Left cardiac atrium (tissue), 4 donors: ENCODE measurements at places on chromosomes 7 and 10. TPM values are rescaled to one million over a fixed set of nuclear protein-coding genes. Genes with fewer than 3 reads are reported as not detected.

GRCh38 chr7:20945451-20945850 is 158.8 kb upstream of the SP8 start:
- DNase-seq: no peak

- DNase-seq: no peak
Observed at GRCh38 chr7:138980563-138981291, 462 bp downstream of the KIAA1549 start.

DNA sequence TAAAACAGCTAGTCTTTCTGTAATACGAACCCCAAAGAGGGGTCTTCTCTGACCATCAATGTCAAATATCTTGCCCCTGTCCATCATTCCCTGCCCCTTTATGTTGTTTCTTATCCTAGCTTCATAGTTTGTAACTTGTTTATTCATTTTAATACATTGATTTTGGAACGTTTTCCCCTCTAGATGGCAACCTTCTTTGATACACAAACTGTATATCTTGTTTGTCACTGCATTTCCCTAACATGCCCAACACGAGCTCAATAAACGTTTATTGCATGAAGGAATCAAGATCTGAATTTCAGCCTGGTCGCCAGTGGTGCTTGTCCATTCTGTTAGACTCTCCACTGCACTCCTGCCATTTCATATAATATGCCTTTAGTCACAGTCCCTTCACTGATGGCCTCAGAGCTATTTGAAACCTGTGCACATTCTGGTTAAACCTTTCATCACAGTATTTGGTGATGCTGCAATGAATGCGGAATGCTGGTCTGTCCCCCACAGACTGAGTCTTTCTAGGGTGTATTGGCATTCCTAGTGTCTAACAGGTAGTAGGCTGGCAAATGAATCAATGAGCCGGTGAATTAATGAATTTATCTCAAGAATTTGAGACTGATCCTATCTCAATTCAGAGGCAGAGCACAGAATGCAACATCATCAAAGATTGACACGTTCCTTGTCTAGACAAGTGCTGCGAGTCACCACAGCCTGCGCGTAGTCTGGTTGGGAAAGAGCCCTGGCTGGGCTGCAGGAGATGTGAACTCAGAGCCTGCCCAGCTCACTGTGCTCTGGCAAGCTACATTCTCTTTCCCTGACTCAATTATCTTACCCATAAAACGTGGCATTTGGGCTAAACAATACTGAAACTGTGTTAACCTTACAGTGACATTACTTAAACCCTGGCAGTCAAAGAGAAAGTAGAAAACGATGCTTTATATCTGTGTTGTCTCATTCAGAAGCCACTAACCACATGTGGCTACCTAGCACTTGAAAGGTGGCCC is 55.2 kb upstream of the FRMD4A start:
- no peak for DNase-seq

DNA sequence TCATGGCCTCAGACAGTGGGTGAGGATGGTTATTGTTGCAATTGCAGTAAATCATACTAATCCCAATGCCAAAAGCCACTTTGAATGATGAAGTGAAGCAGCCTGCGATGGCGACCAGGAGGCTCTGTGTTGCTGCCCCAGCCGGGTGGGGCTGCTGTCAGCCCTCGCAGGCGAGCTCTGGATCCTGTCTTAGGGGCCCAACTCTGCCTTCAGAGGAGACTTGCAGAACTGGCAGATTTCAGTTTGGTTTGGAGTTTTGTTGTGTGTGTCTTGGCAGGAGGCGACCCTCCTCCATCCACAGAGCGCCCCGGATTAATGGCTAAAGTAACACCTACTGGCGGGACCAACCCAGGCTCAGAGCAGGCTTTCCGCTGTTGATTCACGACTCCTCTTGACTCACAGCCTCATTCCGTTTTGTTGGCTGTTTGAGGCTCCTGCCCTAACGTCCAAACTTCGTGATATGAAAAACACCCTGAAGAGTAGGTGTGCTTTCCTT is 67.9 kb upstream of the BMPER start:
- no peak for DNase-seq

DNA sequence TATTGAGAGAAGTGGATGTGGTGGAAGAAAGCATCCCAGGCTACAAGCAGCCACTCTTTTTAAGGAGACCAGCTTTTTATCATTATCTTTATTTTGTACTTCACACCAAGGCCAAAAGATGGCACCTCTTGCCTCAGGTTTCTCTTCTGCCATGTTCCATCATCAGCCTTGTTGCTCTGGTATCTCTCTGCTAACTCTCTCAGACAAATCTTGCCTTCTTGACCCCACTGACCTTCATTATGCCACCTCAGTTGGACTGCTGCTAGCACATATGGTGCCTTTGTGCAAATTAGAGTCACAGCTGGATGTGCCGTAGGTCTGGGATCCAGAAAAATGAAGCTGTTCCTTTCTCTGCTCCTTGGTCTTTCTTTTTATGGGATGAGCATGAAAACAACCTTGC is 47.1 kb upstream of the DYNC1I1 start:
- no peak for DNase-seq

- no peak for DNase-seq
Observed at GRCh38 chr10:106185951-106186350, 978.6 kb downstream of the SORCS1 start.

- DNase-seq: no peak
Observed at GRCh38 chr7:91193141-91193540, 71.1 kb upstream of the FZD1 start.

- DNase-seq: no peak
Observed at GRCh38 chr10:129941199-129942018, 22.7 kb downstream of the EBF3 start.

The ZNF467 gene
- total RNA-seq: 7.9 TPM

The FAM25C gene
- not detected for total RNA-seq
